Activated T-helper 17 cell treated with anti-CD3 and anti-CD28 coated beads, Interleukin-2, amount 50 U/mL, for 72 hours (primary cell): ENCODE measurements at places on chromosomes 3 and 15.

- no peak for ATAC-seq
- H3K36me3 ChIP-seq = no peaks in the 10 kb centered on the region
- no peaks in the 10 kb centered on the region for H3K27me3 ChIP-seq
These were observed 128.7 kb upstream of the TLE3 start for GRCh38 chr15:70226337-70226980.

DNA sequence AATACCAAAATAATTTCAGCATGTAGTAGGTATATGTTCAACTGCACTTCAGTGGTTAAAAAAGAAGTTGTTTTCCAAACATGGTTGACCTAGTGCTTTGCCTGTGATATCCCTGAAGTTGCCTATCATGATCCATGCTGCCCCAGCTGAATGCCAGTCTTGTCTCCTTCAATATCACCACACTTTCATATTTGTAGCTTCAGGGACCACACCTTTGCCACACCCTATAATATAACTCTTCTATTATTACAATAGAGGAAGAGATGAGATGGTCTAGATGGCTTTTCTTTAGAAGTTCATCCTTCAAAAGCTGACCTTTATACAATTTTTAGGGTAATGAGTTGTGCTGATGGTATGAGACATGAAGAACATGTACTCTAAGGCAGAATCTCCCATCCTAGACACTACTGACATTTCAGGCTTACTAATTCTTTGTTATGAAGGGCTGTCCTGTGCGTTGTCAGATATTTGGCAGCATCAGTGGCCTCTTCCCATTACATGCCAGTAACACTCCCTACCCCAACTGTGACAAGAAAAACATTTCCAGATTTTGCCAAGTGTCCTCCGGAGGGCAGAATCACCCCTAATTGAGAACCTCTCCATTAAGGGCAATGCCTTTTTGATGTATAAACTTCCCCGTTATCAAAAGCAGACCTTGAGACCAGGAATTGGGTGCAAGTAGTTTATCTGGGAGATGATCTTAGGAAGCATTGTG, 76.2 kb upstream of the PLCL2 start:
- no peak overlapping the region for H3K27ac ChIP-seq
- peaks cover 15% of the 10 kb centered on the region for H3K4me1 ChIP-seq
- H3K4me3 ChIP-seq = no peak overlapping the region
- no peaks in the 10 kb centered on the region for H3K36me3 ChIP-seq

DNA sequence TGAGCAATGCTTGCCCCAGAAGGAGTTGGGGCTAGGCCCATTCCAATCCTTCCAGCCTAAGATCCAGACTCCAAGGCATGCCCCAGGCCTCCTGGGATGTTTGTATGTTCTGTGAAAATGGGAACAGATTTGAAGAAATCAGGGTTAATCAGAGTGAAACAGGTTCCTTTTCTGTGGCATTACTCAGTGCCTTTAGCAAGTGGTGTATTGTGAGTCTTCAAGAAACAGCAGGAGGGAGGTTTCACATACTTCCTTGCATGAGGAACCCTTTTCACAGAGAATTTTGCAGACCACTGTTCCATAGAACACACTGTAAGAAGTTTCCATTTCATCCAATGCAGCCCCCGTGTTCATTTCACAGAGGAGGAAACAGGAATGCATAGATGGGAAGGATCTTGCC, 8.4 kb upstream of the CDC25A start:
- H3K4me1 ChIP-seq = no peaks in the 10 kb centered on the region
- H3K36me3 ChIP-seq = no peaks in the 10 kb centered on the region
- no peak overlapping the region for H3K4me3 ChIP-seq
- no peak overlapping the region for H3K27ac ChIP-seq
- ATAC-seq = no peak

GRCh38 chr3:4749567-4750002, 229.7 kb upstream of the BHLHE40 start:
- H3K4me3 ChIP-seq = peak overlapping the region; percentile 94
- peak; percentile 15 for ATAC-seq
- H3K36me3 ChIP-seq = peaks cover 58% of the 10 kb centered on the region
- H3K4me1 ChIP-seq = peaks cover 45% of the 10 kb centered on the region
- no peaks in the 10 kb centered on the region for H3K27me3 ChIP-seq

DNA sequence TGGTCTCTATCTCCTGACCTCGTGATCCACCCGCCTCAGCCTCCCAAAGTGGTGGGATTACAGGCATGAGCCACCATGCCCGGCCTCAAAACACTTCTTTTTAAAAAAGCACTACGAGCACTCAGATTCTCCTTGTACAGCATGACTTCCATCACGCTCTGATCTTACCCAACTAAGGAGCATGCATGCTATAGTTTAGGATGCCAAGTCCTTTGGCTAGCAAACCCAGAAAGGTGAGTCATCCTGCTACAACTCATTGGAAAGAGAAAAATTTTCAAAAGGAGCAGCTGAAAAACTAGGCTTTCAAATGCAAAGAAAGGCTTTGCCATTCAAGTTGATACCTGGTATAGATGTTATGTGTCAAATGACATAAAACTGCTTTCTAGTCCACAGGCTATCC, 70.3 kb upstream of the PRICKLE2 start:
- H3K4me3 ChIP-seq = no peak overlapping the region
- H3K36me3 ChIP-seq = no peaks in the 10 kb centered on the region
- no peaks in the 10 kb centered on the region for H3K4me1 ChIP-seq

DNA sequence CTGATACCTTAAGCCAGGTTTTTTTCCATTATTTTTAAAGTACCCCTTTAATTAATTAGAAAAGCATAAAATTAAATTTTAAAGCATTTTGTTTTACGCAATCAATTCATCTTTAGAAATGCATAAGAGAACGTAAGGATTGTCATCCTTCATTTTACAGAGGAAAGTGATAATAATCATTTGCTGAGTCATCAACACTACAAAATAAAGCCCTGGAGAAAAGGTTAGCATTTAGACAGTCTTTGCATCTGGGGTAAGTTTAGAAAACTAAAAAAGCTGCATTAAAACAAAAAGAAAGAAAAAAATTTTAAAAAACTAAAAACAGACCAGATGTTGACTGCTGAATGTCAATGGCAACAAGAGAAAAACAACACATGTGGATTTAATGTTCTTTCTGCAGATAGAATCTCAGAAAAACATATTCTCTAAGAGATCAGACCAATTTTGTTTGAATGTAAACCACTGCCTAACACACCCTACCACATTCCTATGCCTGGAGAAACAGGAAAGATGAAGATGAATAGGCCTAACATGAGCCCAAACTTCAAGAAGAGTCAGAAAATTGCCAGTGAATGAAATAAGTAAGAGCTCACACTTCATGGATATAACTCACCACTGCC, 59.9 kb downstream of the SUCNR1 start:
- H3K27ac ChIP-seq = no peak overlapping the region
- H3K4me3 ChIP-seq = no peak overlapping the region
- no peak for ATAC-seq
- H3K27me3 ChIP-seq = peaks cover 3% of the 10 kb centered on the region
- H3K36me3 ChIP-seq = no peaks in the 10 kb centered on the region

- no peak overlapping the region for H3K27ac ChIP-seq
- no peaks in the 10 kb centered on the region for H3K4me1 ChIP-seq
These were observed 131.8 kb upstream of the UBE2E2 start for GRCh38 chr3:23071296-23071695.

- H3K27ac ChIP-seq = no peak overlapping the region
- no peaks in the 10 kb centered on the region for H3K36me3 ChIP-seq
- peaks cover 7% of the 10 kb centered on the region for H3K27me3 ChIP-seq
- H3K4me3 ChIP-seq = no peak overlapping the region
These were observed 86.8 kb upstream of the ACP3 start for GRCh38 chr3:132230156-132231000.

- no peaks in the 10 kb centered on the region for H3K4me1 ChIP-seq
- H3K27ac ChIP-seq = no peak overlapping the region
- H3K36me3 ChIP-seq = no peaks in the 10 kb centered on the region
- peaks cover 5% of the 10 kb centered on the region for H3K27me3 ChIP-seq
These were observed 48.3 kb upstream of the B3GALNT1 start for GRCh38 chr3:161153480-161153879.

DNA sequence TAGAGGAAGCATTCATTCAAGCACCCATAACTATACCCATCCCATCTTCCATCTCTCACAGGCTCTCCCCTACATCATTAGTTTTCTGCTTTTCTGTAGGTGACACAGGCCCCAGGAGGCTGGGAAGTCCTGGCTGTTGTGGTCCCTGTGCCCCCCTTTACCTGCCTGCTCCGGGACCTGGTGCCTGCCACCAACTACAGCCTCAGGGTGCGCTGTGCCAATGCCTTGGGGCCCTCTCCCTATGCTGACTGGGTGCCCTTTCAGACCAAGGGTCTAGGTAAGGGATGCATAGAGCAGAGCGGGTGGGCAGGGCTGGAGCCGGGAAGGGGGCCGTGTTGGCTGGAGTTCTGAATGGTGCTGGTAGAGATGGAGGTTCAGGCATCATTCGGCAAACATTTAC, 8.2 kb downstream of the TYRO3 start:
- no peak overlapping the region for H3K27ac ChIP-seq
- no peaks in the 10 kb centered on the region for H3K36me3 ChIP-seq
- H3K27me3 ChIP-seq = no peaks in the 10 kb centered on the region
- ATAC-seq = no peak

GRCh38 chr3:141550926-141551665, 64.3 kb downstream of the RASA2 start:
- H3K4me1 ChIP-seq = peaks cover 57% of the 10 kb centered on the region
- H3K27ac ChIP-seq = peak overlapping the region; percentile 74
- peak overlapping the region; percentile 19 for H3K4me3 ChIP-seq
- no peak for ATAC-seq
- peaks cover 61% of the 10 kb centered on the region for H3K36me3 ChIP-seq

DNA sequence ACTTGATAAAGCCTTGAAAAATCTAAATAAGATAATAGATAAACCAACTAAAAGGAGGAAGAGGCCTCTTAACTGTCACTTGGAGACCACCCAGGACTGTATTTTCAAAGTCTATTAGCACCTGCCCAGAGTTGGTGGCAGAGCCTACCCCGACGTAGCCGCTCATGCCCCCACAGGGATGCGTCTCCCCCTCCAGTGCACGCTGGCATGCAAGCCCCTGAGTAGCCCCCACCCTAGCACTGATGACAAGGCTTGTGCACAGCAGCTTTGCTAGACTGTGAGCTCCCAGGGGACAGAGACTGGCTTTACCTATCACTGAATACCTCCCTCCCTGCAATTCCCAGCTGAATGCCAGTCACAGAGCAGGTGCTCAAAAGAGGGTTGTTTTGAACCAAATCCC, 54.1 kb upstream of the HES1 start:
- ATAC-seq = no peak
- H3K4me3 ChIP-seq = no peak overlapping the region
- peaks cover 26% of the 10 kb centered on the region for H3K27me3 ChIP-seq
- no peak overlapping the region for H3K27ac ChIP-seq

- H3K27me3 ChIP-seq = no peaks in the 10 kb centered on the region
- ATAC-seq = no peak
- H3K4me3 ChIP-seq = peak overlapping the region; percentile 80
- peaks cover 21% of the 10 kb centered on the region for H3K4me1 ChIP-seq
- H3K27ac ChIP-seq = peak overlapping the region; percentile 88
These were observed 432 bp upstream of the RAD54L2 start for GRCh38 chr3:51538115-51538458.

GRCh38 chr15:69626095-69627066, 173.8 kb downstream of the RPLP1 start:
- ATAC-seq = no peak
- H3K4me1 ChIP-seq = peaks cover 6% of the 10 kb centered on the region
- no peaks in the 10 kb centered on the region for H3K36me3 ChIP-seq
- no peak overlapping the region for H3K4me3 ChIP-seq
- peaks cover 29% of the 10 kb centered on the region for H3K27me3 ChIP-seq

- no peak overlapping the region for H3K4me3 ChIP-seq
- H3K27me3 ChIP-seq = no peaks in the 10 kb centered on the region
- H3K36me3 ChIP-seq = peaks cover 89% of the 10 kb centered on the region
- H3K27ac ChIP-seq = peak overlapping the region; percentile 53
These were observed 54.2 kb downstream of the GRIP2 start for GRCh38 chr3:14485981-14486380.

GRCh38 chr3:21718161-21718765, 32.7 kb downstream of the ZNF385D start:
- H3K4me1 ChIP-seq = no peaks in the 10 kb centered on the region
- no peak overlapping the region for H3K27ac ChIP-seq
- H3K4me3 ChIP-seq = no peak overlapping the region

GRCh38 chr15:43239732-43240491, 19.1 kb upstream of the EPB42 start:
- H3K27me3 ChIP-seq = peaks cover 19% of the 10 kb centered on the region
- no peaks in the 10 kb centered on the region for H3K36me3 ChIP-seq

DNA sequence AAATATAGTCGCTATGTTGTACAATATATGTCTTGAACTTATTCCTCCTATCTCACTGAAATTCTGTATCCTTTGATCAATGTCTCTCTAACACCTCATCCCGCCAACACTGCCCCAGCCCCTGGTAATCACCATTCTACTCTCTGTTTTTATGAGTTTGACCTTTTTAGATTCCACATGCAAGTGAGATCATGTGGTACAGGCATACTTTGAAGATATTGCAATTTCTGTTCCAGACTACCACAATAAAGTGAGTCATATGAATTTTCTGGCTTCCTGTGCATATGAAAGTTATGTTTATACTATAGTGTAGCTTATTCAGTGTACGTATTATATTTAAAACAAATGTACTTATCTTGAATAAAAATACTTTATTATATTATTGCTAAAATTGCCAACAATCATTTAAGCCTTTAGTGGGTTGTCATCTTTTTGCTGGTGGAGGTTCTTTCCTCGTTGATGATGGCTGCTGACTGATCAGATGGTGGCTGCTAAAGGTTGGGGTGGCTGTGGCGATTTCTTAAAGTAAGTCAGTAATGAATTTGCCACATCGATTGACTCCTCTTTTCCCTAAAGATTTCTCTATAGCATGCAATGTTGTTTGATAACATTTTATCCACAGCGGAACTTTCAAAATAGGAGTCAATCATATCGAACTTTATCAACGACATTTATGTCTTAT, 257.2 kb downstream of the NFKBIZ start:
- H3K27me3 ChIP-seq = no peaks in the 10 kb centered on the region
- H3K27ac ChIP-seq = no peak overlapping the region
- peaks cover 6% of the 10 kb centered on the region for H3K4me1 ChIP-seq
- H3K36me3 ChIP-seq = no peaks in the 10 kb centered on the region
- peak; percentile 87 for ATAC-seq

GRCh38 chr3:61110576-61110975, 140.7 kb downstream of the FHIT start:
- H3K4me3 ChIP-seq = no peak overlapping the region
- peak overlapping the region; percentile 32 for H3K27ac ChIP-seq
- peak; percentile 32 for ATAC-seq
- H3K4me1 ChIP-seq = peaks cover 4% of the 10 kb centered on the region

DNA sequence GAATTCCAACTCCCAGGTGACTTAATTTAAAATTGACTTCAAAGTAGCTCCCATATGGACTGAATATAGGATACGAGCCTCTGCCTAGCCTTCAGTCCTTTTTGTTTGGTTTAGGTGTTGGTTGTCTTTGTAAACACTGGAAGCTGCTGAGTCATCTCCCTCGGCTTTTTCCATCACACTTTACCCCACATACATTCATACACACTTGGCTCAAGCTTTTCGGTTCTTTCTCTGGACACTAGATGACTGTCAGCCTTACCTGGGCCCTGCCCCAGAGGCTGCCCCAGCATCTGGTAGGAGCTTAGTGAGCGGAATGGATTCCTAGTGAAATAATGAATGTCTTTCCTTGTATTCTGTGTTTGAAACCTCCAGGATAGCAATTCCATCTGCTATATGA, 201.5 kb upstream of the IL12A start:
- no peaks in the 10 kb centered on the region for H3K4me1 ChIP-seq
- H3K36me3 ChIP-seq = no peaks in the 10 kb centered on the region
- no peak overlapping the region for H3K27ac ChIP-seq
- no peak for ATAC-seq
